Dorsolateral prefrontal cortex (tissue), 122 donors: ENCODE measurements at places on chromosomes 3 and 15. TPM values are rescaled to one million over a fixed set of nuclear protein-coding genes. Genes with fewer than 3 reads are reported as not detected.

GRCh38 chr3:143811602-143812001 lies 36.7 kb downstream of the SLC9A9 start:
- no peak for DNase-seq

GRCh38 chr15:90086868-90087268 lies 15.4 kb downstream of the IDH2 start:
- DNase-seq: no peak

DNA sequence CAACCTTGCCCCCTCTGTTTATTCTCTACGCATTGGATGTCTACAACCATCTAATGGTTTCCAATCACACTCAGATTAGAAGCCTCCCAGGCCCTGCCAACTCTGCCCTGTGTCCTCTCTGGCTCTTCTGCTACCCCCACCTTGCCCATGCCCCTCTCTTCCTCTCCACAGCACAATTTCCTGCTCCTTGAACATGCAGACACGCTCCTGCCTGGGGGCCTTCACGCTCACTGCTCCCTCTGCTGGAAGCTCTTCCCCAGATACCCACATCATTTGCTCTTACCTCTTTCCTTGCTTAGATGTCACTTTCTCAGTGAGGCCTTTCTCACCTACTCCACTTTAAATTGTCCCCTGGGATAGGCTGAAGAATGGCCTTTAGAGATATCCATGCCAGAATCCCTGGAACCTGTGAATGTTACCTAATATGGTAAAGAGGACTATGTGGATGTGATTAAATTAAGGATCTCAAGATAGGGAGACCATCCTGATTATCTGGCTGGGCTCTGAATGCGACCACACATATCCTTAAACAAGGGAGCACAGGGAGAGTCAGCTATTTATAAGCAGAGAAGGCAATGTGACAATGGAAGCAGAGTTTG lies 9.9 kb downstream of the KY start:
- DNase-seq: no peak

GRCh38 chr3:127131424-127132170 lies 61.3 kb upstream of the PRR23E start:
- DNase-seq: no peak

Gene ZNF639
- total RNA-seq: 29.8 TPM

- DNase-seq: no peak
These were observed 210.0 kb upstream of the TOPAZ1 start for GRCh38 chr3:44031387-44032380.

DNA sequence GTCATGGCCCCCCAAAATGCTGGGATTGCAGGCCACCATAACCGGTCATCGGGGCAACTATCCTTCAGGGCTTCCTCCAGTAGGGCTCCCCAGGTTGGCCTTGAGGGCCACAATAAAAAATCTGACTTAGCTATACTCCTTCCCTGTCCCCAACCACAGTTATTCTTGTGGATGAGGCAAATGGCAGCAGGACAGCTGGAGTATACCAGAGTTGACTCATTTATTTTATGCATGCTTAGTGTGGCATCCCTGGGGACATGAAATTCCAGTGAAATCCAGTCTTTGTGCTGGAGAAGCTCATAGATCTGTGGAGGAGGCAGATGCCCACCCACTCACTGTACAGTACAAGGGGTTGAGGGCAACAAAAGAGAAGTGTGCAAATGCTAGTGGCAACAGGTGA lies 109.5 kb downstream of the RORA start:
- no peak for DNase-seq

DNA sequence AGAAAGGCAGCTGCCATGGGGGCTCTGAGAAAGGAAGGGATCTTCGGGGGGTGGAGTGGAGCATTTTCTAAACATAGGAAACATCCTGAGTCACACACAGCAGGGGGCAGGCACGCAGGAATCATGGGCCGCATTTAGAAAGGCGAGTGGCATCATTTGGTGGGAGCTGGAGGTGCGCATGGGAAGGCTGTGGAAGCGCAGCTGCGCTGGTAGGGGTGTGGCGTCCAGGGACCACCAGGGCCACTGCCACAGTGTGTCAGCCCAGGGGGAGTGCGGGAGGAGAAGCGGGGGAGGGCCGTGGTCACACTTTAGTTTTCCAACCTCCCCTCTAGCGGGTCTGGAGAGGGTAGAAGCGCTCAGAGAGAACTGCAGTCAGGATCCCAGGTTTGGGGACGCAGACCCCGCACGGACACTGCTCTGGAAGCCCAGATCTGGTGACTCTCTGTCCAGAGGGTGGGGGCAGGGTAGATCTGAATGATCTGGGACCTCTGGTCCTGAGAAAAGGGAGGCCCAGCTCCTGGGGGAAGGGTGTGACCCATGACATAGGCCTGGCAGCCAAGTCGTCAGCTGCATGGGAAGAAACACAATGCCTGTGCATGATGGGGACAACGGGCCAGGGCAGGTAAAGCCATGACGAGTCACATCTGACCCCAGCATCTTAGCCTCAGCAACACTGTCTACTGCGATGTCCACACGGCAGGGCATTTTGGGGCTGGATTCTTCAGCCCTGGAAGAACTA lies 88.0 kb upstream of the IQSEC1 start:
- no peak for DNase-seq

Gene KY
- total RNA-seq: 9.1 TPM

DNA sequence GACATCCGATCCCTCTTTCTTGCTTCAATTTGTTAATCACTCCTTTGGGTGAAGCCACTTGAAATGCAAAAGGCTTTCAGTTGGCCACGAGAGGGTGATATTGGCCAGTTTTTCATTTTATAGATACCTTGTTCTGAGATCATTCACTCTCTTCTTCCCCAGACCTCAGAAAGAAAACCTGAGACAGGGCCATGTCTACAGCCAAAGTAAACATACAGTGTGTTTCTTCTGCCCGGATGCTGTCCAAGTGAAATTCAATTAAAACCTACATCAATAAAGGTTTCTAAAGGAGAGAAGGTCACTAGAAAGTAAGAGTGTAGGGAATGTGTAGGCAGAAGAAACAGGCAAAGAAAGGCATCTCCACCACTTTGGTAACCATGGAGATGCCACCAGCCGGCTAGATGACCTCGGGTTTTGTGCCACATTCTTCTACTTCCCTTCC lies 39.5 kb upstream of the FMN1 start:
- no peak for DNase-seq

DNA sequence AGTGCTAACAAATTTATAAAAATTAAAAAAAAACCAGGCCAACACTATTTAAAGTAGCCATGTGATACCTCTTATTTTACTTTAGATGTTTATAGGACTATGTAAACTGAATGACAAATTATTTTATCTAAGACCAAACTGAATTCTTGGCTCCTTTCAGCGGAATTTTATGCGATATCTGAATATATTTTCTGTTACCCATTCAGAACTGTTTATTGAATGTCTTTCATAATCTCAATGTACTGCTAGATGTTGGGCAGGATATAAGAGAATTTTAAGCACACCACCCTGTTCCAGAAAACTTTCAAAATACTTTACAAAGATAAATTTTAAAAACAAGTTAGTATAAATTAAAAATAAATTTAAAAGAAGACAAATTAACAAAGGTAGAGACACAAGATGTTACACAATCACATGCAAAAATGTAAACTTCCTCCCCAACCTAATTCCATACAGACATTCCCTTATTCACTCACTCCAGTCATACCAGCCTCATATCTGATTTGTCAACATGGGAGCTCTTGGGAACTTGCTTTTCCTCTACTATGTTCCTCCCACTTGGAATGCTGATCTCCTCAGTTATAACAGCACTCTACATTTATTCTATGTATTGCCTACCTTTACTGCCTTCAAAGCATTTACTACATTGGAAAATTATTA lies 154.6 kb upstream of the MBNL1 start:
- no peak for DNase-seq

- no peak for DNase-seq
These were observed 89.5 kb downstream of the CTNNB1 start for GRCh38 chr3:41288785-41289184.

Gene EPHA6
- total RNA-seq: 38.7 TPM

DNA sequence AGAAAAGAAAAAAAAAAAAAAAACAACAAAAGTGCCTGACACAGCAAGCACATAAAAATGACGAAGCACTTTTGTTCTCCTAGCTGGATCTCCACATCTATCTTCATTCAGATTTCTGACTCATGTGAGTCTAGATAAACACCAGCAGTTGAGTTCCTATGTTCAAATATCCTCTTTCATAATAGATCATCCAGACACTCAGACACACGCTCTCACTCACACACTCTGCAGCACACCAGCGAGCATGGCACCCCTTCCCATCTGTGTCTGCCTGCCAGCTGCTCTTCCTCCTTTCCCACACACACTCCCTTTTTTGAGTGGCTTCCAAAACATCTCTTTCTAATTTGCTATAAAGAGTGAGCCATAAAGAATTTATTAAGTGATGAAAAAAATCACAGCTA lies 19.8 kb upstream of the CELF6 start:
- no peak for DNase-seq

Gene AHSG
- 0.69 TPM for total RNA-seq
